ENCODE measurements at places on chromosomes 4 and X. TPM values are rescaled to one million over a fixed set of nuclear protein-coding genes. Genes with fewer than 3 reads are reported as not detected.

DNA sequence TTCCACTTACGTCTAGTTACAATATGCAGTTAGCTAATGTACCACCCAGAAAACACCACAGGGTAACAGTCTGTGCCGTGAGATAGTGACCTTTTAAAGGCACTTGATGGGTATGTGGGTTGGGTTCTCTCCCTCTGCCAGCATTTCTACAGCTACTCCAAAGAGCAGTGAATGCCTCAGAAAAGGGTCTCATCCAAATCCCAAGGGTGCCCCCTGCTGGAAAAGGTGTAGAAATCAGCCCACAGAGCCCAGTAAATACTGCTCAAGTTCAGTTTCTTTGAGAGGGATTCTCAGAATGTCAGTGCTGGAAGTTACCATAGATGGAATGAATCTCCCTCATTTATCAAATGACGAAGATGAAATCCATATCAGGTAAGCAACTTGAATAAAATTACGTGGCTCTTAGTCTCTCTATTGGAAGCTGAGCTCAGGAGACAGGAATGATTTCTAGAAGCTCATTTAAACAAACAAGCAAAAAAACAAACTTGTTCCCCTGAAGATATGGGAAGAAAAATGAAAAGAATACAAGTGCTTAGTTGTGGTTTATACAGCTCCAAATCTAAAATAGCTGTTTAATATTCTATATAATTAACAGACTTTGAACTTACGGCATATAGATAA is 9.5 kb downstream of the RNF175 start:
- DNase-seq: peak; percentile 69

DNA sequence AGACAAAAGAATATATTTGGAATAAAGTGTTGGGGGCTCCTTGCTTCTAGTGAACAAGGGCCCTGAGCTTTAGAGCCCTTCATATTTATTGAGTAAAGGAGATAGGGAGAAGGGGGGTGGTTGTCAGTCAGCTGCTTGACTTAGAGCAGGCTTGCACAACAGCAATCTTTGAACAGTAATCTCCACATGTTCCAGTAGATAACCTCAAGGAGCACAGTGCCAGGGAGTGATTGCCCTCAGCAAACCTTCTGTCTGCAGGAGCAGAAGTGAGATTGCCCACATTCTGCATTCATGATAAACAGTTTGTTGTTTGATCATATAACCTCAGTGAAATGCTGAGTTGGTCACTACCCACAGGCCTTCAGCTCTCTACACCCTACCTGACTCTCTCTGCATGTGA is 205.8 kb upstream of the CXCL13 start:
- DNase-seq: no peak

GRCh38 chr4:152462047-152462446 is 73.8 kb downstream of the FBXW7 start:
- no peak for DNase-seq

DNA sequence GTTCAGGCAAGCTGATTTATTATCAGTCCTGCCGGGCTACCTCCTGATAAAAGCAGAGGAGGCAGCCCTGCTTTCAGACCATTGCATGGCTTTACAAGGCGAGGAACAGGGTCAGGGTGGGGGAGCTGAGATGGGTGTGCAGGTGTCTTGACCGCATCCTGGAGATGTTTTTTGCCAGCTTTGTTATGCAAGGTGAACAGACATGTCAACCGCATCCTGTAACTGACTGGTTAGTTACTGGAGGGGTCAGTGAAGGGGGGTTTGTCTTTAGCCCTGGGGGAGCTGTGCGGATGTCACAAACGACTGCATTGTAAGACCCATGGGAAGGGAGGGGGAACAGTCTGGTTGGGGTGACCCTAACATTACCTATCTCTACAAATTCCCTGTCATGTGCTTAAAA is 10.0 kb downstream of the ADAM29 start:
- DNase-seq: no peak

DNA sequence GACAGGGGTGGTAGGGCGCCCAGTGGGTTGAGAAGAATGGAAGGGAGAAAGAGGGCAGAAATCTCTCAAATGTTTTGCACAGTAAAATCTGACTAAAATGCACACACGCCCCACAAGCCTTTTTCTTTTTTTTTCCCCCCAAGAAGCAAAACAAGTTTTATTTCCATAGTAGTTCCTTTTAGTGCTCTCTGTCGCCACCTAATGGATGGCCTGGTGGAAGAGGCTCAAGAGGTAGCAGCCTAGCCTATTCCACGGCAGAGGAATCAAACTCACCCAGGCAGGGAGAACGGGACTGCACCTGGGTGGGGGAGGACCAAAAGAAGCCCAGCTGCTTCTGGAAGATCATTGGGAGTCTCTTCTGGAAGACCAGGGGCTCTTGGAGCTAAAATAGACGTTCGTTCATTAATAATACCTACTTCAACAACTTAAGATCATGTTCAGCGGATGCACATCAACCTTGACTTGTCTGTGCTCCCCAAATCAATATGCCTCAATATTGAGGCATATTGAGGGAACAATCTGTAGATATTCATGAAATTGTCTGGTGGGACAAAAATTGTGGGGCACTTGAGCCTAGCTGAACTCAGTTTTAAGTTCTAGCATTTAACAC is 31.6 kb upstream of the IRAK1 start:
- DNase-seq: peak; percentile 42

- DNase-seq: no peak
Observed at GRCh38 chr4:53886090-53886489, 178.3 kb downstream of the CHIC2 start.

- DNase-seq: no peak
Observed at GRCh38 chrX:37684426-37684825, 1.2 kb upstream of the XK start.

DNA sequence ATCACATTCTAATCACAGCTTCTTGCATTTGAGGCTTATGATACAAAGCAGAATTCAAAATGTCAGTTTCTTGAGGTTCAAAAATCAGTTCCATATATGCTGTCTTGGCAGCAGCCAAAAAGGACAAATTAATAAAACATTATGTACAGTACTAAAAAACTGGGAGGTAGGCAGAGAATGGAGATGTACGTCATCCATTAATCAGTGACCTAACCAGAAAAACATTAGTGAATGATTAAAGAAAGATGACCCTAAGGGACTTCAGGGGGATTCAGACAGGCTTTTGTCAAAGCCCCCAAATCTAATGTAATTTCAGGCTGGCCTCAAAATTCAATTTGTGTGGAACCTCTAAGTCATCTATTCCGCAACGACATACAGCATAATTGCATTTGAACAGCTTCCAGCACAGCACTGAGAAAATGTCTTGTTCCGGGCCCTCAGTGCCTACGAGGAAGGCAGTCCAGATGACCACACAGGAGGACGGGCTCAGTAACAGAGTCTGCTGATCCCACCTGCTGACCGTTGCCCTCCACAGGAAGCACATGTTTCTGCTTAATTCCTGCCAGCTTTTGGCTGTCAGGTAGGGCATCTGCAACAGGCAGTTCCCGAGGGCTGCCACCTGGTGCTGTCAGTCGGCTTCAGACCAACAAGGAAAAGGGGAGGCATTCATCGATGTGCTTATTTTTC is 83.8 kb upstream of the HHIP start:
- no peak for DNase-seq

GRCh38 chr4:145843639-145844038 is 95.0 kb downstream of the ZNF827 start:
- no peak for DNase-seq

- no peak for DNase-seq
Observed at GRCh38 chr4:182113779-182114178, 129.4 kb upstream of the TENM3 start.

DNA sequence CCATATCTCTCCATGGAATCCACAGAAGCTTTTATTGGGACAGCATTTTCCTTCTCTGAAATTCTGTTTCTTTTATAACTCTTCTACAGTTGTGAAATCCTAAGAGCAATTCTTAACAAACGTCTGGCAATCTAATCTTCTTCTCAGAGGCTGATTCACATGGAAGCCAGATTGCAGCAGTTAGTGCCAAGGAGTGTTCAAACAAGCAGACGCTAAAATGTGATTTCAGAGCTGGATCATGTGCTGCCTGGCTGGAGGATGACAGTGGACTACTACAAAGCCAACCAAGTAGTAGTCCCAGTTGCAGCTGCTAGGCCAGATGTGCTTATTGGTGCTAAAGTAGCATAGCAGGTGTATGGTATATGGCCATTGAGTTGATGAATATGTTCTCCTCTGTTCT is 27.7 kb upstream of the GLRB start:
- no peak for DNase-seq

DNA sequence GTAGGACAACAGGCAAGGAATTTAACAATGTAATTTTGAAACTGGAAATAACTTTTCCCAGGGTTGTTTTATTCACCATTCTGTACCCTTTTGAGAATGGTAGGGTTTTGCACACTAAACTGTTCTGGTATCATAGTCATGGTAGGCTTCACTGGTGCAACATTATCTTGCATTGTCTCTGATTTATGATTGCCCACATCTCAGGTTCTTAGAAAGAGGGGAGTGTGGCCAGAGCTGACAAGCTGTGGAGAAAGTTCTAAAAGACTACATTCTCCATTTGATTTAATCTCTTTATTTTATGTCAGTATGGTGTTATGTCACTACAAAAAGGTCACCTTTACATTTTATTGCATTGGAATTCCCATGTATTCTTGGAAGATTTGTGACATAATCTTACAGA is 447.3 kb downstream of the GRIA2 start:
- no peak for DNase-seq

GRCh38 chr4:114807357-114807756 is 208.8 kb downstream of the UGT8 start:
- DNase-seq: no peak

DNA sequence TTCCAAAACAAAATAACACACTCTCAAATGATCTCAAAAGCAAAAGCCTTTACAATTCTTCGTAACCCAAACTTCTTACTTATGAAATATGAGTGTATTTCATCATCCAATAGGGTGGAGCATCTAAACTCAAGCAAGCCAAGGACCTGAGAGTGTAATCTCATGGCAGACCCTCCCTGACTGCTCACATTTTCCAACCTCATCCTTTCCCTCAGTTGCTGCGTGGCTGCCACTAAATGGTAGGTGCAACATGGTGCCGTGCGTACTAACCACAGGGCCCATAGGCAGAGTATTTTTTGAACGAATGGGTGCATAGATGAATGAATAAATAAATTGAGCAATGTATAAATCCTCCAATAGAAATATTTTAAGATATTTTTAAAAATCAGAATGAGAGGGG is 45.4 kb downstream of the TTC29 start:
- DNase-seq: no peak

DNA sequence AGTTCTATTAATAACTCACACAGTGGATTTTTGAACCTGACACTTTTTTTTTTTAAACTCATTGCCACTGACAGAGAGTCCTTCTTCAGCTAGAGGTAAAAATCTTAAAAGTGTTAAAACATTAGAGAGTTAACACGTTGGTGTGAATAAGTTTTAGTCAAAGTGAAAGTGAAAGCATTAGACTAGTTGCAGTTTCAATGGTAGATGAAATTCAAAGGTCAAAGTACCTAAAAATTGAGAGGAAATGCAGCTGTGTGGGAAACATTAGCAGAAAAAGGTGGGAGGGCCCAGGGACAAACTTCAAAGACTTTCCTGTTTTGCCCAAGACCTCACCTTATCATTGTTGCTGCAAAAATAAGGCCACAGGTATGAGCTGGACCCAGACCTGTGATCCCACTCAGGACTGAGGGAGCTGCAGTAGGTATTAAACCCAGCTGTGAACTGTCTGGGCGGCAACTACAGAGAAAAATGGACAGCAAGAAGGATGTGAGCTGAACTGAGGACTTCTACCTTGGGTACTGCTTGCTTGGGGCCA is 17.6 kb upstream of the GABRA4 start:
- no peak for DNase-seq

DNA sequence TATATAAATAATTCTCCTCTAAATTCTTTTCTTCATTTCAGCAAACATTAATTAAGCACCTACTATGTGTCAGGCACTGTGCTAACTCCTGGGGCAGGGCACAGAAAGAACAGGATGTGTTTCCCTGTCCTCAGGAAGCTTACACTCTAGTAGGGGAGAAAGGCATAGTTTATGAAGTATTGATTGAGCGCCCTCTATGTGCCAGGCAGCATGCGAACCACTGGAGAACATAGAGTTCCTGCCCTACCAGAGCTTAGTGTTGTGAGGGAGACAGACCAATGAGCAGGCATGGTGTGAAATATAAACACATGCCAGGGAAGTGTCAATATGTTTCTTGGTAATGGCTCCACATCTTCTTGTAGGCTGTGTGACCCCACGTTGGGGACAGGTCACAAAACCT is 3.7 kb downstream of the ADGRG4 start:
- no peak for DNase-seq

DNA sequence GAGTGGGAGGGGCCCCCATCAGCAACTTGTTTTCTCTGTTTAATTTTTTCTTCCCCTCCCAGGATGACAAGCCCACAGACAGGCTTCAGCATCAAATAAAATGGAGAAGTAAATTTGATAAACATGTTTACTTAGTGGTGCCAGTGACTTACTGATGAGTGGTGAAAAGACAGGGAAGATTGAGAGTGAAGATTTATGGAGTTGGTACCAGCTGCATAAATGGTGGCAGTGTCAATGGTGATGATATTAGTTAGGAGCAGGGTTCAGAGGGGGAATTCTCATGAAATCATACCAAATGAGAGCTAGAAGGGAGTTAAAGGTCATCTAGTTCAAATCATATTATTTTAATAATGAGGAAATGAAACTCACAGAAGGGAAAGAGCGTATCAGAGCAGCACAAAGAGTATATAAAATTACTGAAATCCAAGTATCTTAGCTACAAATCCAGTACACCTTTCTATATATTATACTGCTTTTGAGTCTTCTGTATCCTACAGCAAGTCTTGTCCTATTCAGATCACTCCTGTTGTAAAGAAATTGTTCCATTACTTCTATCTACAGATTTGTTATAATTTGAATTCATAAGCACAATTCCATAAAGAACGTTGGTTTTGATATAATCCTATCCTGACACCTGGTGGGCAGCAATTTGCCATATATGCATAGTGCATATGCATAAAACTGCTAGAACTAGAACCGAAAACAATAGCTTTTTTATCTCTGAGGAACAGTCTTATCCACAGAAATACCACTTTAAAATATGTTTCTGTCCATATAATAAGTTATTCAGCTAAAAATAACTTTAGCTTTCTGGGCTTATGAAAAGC is 5.0 kb downstream of the P2RY10 start:
- no peak for DNase-seq

GRCh38 chr4:91846233-91846632 is 457.5 kb upstream of the GRID2 start:
- DNase-seq: no peak

Gene USP51
- 0.67 TPM for total RNA-seq

Gene SPANXN4
- total RNA-seq: 34.8 TPM

Gene EMCN
- not detected for total RNA-seq

Gene HERC6
- total RNA-seq: 5.2 TPM

Gene TRPC5OS
- not detected for total RNA-seq

Gene HPF1
- 25.5 TPM for total RNA-seq

Gene PNMA6F
- not detected for total RNA-seq

Gene TEX13D
- total RNA-seq: not detected

Gene PDCL2
- not detected for total RNA-seq

Gene MUC7
- total RNA-seq: not detected

Measured in NCI-H460 (cell line).